ENCODE measurements at places on chromosomes 3 and 15.

DNA sequence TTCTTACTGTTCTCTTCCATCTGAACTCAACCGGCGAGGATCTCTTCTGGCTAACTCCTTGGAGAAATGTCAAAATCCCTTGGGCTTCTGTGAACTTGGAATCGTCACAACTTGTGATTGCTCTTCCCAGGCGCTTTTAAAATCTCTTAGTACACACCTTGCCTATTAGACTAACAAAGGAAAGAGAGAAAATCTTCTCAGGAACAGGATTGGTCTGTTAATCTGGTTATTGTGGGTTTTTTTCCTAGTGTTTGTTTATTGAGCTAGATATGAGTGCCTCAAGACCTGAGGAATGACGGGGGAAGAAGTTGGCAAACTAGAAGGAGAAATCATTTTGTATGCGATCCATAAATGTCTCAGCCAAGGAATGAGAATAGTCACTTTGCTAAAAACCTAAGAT is at the start of gene ATP13A5:
TSS of gene ATP13A5 (minus strand) at position 48 of the 400 bp plus-strand sequence. CDS start at position 20, 28 bp downstream.
- no peak for DNase-seq

DNA sequence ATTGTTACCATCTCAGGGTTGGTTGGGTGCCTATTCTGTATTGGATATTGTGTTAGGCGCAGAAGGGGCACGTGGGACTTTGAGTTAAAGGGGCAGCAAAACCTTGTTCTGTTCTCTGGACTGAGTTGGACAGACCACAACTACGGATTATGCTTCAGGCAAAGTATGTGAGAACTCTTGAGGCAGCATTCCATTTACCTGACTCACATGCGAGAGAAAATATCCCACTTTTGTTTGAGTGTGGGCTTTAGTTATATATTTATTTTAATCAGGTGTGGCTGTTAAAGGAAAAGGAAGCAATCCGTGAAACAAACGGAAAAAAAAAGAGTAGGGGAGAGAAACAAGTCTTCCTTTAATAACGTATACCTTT is 627 bp upstream of the PLS1 start:
- DNase-seq = peak; percentile 89

GRCh38 chr3:54426381-54426780 is 304.0 kb downstream of the CACNA2D3 start:
- peak; percentile 15 for DNase-seq

DNA sequence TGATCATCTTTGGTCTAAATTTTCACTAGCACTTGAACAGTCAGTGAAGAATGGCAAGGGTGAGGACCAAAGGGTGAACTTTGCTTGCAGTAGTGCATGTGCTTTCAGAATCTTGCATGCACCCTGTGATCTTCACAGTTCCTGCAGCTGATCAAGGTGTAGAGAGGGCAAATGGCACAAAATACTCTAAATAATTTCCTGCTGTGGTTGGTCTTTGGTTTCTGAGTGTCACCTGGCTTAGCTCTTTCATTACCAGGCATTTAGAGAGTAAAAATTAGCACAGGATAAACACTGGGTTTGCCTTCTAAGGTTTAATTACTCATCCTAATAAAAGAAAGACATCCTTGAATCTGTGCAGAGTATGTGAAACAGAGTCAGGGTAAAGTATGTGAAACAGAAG is 11.4 kb downstream of the TIPARP start:
- DNase-seq = no peak

DNA sequence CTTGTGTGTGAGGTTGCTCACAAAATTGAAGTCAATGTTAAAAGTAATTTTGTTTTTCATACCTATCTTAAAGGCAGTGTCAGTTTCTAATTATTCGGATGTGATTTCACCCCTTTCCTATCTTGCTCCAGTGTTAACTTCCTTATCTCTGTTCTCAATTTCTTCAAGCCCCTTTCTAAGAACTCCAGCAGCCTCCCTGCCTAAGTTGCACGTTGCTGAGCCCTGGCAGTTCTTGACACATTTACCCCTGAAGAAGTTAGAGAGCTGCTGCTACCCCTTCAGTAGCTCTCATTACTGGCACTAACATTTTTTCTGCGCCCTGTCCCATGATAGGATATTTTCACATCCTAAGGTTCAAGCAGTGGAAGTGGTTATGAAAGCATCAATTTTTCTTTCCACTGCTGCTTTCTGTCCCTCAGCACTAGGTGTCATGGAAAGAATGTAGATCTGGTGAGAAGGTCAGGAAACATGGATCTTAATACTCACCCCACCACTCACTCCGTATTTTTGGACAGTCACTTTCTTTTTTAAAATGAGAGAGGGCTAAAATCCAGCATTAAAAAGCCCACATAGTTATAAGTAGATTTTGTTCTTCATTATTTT is 62.9 kb downstream of the OPA1 start:
- DNase-seq = no peak

- DNase-seq = peak; percentile 77
These were observed 848 bp downstream of the SYNM start for GRCh38 chr15:99105514-99106341.

GRCh38 chr15:24944954-24945353 is 9.8 kb upstream of the SNRPN start:
- no peak for DNase-seq

- no peak for DNase-seq
These were observed 43.4 kb downstream of the SLCO2A1 start for GRCh38 chr3:133986311-133986710.

DNA sequence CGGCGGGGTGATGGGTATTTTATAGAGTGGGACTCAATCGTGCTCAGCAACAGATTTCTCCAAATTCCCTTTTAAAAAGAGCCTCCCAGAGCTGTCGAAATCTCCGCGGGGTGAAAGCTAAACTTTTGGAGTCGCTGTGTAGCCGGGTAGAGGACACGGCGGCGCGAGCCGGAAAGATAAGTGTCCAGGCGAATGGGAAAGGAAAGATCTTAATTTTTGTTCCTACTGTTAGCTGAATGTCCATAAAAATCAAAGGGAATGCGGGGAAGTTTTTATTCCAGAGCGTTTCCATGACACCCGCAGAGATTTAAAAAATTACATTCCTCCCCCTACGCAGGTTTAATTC is 9.1 kb downstream of the EOMES start:
- DNase-seq = no peak

DNA sequence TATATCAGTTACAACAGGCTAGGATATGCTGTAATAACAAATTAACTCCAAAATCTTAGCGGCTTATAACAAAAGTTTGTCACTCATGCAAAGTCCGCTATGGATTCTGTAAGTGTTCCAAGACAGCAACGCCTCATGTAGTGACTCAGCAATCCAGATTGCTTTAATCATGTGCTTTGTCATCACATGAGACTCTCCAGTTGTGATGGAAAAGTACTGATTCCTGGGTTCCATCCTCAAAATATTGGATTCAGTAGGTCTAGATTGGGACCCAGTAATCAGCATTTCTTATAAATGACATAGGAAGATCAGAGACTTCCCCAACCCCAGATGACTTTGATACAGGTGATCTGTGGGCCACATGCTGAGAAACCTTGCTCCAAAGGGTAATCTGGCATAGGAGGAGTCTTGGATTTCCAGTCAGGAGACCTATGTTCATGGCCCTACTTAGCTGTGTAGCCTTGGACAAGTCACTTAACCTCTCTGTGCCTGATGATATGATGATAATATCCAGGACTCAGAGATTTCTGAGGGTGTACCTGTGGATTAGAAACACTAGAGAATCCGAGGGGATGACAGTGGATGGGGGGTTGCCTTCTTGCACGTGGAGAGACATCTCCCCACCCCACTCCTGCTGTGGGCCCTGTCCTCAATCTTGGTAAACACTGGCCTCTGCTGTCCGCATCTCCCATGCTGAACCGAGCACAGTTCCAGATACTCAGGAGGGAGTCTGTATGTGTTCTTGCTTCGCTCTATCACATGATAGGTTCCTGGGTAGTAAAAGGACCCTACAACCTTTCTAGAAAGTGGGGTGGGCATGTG is 65.5 kb downstream of the CORO2B start:
- peak; percentile 87 for DNase-seq

- peak; percentile 76 for DNase-seq
These were observed 42.8 kb upstream of the NSMCE3 start for GRCh38 chr15:29312387-29312786.

- DNase-seq = no peak
These were observed 57.4 kb downstream of the EEFSEC start for GRCh38 chr3:128210711-128211110.

DNA sequence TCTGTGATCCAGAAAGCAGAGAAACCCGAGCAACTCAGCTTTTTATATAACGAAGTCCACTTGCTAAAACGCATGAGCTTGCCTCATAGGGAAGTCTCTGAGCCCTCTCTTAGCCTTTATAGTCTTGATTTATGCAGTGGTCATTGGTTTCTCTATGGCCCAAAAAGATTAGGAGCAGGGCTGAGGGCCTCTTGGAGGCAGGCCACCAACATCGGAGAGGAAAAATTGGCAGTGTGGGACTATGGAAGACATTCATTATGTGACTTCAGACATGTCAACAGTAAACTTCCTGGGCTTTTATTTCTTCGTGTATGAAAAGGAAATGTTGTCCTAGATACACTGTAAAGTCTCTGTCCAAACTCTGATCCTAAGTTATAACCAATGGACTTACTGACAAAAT is 13.5 kb downstream of the RAB8B start:
- DNase-seq = no peak

DNA sequence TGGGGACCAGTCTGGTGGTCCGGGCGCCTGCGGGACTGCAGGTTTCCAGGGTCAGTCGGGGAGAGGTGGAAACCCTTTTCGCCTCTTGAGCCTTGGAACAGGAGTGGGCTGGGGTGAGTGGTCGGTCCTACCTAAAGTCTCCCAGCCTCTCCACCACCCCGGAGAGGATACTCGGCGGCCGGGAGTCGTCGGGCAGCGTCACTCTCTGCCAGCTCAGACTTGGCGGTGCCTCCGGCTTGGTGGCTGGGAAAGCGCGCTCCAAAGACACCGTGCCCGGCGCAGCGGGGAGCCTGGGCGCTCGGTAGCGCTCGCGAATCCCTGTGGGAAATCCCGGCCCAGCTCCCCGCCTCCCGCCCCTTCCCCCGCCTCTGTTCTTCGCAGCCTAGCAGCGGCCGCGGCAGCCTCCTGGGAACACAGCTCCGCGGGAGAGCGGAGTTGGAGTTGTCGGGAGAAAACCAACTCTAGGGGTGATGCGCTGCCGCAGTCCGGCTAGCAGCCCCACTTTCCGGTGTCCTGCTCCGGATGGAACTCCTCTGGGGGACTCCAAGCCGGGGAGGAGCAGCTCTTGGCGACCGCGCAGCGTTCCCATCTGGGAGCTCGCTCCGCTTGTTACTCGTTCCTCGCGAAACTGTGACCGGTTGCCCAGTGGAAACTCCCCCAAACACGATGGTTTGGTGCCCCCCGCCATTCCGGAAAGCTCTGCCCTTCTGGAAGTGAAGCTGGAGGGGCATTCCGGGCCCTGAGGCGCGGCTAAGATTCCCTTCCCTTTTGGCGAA is 1.4 kb downstream of the EPHB1 start:
- peak; percentile 42 for DNase-seq

DNA sequence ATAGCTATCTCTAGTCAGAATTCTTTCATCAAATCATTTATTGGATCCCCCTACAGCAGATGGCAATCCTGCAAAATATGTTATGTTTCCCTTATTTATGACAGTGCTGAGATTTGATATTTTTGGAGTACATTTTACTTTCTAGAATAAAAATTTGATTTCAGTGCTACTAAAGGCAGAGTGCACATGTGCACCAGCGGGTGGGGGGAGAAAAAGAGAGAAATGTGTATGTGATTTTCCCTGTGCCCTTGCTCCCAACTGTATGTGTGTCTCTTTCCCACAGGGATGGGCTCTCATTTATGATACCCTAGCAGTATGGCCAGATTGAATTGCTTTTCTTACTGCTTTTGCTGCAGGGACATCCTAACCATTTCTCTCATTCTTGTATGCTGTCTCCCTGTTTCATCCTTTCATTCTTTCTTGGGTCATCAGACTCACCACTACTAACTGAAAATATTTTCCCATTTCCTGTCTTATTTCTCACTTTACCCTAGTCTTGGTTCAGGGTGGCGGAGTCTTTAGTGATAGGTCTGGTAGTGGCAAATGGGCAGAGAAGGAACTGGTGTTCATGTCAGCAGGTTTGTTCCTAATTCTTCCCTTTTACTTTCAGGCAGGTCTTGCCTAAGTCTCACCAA is 140.7 kb downstream of the TCF12 start:
- peak; percentile 40 for DNase-seq

GRCh38 chr3:129966876-129967275 is 7.6 kb upstream of the TRH start:
- no peak for DNase-seq
